ENCODE measurements at places on chromosomes 4 and X.
A peak's percentile ranks its signal among the peaks of the same experiment; 100 is the strongest.

DNA sequence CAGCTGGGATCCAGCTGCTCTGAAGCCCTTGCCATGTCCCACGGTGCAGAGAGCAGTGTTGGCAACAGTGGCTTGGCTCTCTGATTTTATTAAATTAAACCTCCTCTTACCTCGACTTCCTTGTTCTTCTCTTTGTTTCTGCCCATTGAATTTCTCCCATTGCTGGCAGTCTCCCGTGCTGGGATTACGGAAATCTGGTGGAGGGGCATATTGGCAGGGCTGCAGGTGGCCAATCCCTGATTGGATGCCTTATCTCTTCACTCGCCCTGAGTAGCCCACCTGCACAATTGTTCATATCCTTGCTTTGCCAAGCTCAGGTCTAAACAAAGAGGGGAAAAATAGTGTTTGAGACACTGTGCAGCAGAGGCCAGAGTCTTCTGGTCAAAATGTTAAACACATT, 493.9 kb downstream of the TMA16 start:
- no peak for DNase-seq

GRCh38 chrX:18353931-18354368, 538 bp downstream of the SCML2 start:
- peak; percentile 1 for DNase-seq

GRCh38 chr4:154312246-154312645, 179.4 kb downstream of the DCHS2 start:
- no peak for DNase-seq

- DNase-seq, result no peak
Measured at GRCh38 chr4:168059251-168059650, 33.1 kb upstream of the ANXA10 start.

- DNase-seq, result no peak
Measured at GRCh38 chrX:150163221-150163930, 199.7 kb upstream of the MAMLD1 start.

DNA sequence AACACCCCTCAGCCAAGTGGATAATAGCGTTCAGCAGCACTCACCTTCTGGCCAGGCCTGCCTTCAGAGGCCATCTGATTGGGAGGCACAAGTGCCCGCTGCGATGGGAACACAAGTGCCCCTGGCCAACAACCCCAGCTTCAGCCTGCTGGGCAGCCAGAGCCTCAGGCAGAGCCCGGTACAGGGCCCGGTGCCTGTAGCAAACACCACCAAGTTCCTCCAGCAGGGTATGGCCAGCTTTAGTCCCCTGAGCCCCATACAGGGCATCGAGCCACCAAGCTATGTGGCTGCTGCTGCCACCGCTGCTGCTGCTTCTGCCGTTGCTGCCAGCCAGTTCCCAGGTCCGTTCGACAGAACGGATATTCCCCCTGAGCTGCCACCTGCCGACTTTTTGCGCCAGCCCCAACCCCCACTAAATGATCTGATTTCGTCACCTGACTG, 55.9 kb upstream of the MTM1 start:
- DNase-seq, result no peak

DNA sequence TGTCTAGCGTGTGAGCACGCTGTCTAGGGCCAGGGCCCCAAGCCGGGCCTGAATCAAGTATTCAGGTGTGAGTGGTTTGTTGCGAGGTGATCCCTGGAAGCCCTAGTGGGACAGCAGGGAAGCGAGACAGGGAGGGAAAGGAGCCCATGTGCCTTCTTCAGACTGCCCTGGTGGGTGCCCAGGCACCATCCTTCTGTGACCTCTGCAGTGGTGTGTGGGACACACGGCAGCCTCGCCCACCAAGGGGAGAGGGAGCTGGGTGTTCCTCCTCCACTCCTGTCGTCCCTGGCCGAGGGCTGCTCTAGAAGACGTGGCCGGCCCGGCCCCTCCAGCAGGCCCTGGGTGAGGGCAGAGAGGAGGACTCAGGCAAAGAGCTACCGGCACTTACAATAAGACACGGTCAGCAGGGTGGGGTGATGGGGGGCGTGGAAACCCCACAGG, 47.4 kb downstream of the HTRA3 start:
- DNase-seq, result no peak

- DNase-seq, result peak; percentile 51
Measured at GRCh38 chr4:157992038-157992705, 180.7 kb downstream of the GASK1B start.

DNA sequence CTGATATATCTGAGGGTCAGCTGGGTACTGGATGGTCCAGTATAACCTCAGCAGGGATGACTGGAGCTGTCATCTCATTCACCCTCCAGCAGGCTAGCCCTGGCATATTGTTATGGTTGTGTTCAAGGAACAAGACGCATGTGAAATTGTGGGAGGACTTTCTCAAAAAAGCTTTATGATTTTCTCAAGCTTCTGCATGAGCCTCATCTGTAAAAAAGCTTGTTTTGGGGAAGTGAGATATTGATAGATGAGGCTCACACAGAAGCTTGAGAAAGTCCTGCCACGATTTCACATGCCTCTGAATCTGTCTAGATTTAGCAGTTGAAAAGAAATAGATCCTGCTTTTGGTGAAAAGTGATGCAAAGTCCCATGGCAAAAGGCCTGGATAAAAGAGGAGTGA, 93.4 kb downstream of the SPCS3 start:
- DNase-seq, result no peak

DNA sequence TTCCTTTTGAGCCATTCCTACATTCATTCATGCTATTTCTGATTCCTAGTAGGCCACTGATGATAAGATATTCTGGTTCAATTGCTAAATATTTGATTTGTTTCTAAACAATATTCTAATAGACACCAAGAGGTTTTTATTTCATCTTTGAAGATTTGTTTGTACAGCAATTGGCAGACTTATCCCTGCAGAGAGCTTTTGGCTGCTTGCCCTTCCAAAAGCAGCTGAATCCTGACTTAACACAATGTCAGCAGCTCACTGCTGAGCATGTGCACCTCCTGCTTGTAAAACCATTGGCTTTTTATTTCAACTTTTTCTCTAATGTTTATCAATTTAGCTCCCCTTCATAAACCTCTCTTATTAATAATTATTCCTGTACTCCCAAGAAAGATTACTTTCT, 45.3 kb downstream of the MMRN1 start:
- no peak for DNase-seq

- DNase-seq, result no peak
Measured at GRCh38 chr4:120293341-120293740, 226.7 kb upstream of the MAD2L1 start.

- no peak for DNase-seq
Measured at GRCh38 chrX:9765737-9766097, at the start of gene GPR143. Gene GPR143 (minus strand): TSS chrX:9765847. CDS start chrX:9765817, 30 bp downstream.

GRCh38 chrX:154004315-154004714, 15.4 kb downstream of the IRAK1 start:
- DNase-seq, result no peak

GRCh38 chr4:5118994-5119835, 67.9 kb downstream of the STK32B start:
- DNase-seq, result no peak

GRCh38 chrX:82757614-82758013, 750.5 kb upstream of the POU3F4 start:
- DNase-seq, result no peak

DNA sequence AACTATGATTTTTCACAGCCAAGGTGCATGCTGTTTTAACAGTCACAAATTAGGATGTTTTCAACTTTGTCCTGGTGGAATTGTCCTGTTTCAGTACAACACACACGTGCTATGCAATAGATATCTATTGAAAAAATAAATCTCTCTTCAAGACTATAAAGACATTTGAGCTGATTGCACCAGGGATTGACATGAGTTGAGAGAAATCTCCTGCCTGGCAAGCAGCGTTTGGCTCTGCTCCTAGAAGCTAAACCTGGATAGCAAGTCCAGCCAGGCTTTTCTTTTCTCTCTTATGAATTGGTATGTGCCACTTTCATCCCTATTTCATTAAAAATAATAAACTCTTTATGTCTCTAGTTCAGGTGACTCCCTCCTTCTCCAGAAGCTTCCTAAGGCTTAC, 16.6 kb upstream of the NPNT start:
- no peak for DNase-seq

DNA sequence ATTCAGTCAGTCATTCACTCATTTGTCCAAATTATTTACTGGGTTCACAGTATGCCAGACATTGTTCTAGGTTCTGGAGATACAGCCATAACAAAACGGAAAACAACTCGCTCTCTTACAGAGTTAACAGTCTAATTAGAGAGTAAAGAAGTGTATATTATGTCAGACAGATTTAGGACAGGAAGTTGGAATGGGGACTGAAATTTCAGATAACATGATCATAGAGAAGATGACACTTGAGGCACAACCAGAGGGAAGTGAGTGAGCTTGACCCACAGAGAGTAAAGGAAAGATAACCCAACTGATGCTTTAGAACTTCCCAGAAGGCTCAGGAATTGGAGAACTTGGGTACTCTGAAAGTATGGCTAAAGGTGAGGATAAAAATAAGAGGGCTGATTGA, 139.4 kb downstream of the ZAR1 start:
- DNase-seq, result no peak

GRCh38 chr4:139913995-139914598, 239.9 kb downstream of the MAML3 start:
- no peak for DNase-seq

DNA sequence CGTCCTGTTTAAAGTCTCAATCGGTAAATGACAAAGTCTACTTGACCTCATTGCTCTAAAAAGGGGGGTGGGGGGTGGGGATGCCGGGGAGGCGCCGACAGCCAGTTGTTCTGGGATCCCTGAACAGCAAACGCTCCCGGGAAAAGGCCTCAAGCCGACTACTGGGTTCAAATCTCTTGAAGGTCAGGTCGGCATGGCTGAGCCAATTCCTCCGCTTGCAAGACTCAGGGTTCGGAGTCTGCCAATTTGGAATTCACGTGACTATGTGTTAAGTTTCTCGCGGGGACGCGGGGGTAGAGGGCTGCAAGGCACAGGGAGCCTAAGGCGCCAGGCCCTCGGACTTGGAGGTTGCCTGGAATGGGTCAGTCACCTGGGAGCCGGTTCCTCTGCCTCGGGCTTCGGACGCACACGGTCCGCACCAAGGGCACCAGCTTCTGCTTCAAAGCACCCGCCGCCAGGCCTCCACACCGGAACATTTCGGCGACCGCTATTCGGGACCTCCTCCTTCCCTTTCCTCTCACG, 399 bp downstream of the AIFM1 start:
- no peak for DNase-seq

GRCh38 chrX:27953171-27953570, 28.1 kb downstream of the DCAF8L1 start:
- DNase-seq, result no peak

GRCh38 chr4:133467290-133467947, 318.3 kb downstream of the PCDH10 start:
- DNase-seq, result no peak

DNA sequence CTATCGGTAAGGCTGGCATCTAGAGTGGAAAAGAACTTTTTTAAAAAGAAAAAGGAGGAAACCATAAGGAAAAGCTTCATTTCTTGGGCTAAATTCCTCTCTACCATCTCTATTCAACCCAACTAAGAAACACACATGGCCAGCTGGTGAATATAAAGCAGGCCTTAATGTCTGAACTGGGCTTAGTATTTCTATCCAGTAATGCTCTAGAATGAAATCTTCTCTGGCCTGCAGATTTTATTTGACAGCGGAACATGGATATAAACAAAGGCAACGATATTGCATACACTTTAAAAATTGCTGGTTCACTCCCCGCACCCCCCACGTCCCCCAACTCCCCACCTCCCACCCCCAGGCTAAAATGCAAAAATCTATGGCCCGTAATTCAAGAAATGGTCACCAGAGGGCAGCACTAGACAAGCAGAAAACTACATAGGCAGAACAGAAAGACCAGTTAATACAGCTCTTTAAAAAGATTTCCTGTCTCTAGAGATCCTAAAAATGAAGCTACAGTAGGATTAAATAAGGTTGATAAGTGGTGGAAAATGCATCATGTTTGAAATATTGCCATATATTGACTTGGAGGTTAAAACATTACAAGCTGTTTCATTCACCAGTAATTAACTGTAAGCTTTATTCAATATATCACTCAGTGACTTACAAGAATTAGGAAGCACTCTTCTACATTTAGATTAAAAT, 155.2 kb upstream of the GALNT7 start:
- peak; percentile 64 for DNase-seq

GRCh38 chrX:133151336-133151735, 54.4 kb upstream of the USP26 start:
- no peak for DNase-seq

- DNase-seq, result no peak
Measured at GRCh38 chr4:67701517-67701850, 529 bp upstream of the UBA6 start.

DNA sequence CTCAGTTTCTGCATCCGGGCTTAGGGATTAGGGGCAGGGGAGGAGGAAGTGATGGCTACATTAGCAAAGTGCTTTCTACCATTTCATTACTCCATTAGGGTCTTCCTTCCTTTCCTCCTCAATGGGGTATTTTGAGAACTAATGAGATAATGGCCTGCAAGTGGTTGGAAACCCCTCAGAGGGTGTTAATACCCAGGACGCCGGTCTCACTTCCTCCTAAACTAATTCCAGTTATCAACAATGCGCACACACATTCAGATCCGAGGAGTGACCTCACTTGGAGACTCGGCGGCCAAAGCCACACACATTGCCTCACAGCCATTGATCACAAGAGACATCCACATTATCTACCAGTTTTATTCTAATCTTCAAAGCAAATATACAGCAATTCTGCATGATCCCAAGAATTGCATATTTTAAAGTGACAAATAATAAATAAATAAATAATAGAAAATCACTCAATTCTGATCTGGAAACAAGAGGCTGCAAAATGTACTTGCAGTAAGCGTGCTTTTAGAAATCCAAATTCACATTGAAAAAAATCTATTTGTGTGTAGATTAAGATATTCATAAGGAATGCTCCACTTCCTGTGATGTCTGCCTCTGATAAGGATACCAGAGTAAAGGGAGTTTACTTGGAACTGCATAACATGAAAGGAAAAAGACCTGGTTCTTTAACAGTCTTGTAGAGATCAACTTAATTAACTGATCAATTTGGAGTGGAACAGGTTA, 329.1 kb downstream of the FBXW7 start:
- no peak for DNase-seq

DNA sequence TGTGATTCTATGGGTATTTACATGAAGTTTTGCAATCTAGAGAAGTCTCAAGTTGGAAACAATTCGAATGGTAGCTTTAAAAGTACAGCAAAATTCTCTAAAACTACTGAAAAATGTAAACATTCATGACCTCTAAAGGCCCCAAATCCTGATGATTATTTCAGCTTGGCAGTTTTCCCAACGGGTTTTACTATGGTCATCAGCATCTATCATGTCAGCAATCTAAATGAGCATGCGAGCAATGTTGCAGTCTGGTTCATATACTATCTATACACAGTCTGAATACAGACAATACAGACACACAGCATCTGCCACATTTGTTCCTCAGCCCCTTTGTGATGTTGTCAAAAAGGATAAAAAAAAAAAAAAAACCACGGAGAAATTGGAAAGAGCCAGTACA, 790.3 kb upstream of the HTR2C start:
- no peak for DNase-seq

- DNase-seq, result no peak
Measured at GRCh38 chr4:112511093-112511802, 4.7 kb downstream of the NEUROG2 start.

GRCh38 chr4:54391104-54391503, 162.0 kb downstream of the PDGFRA start:
- no peak for DNase-seq

Measured in CD4-positive, alpha-beta T cell treated with Interleukin-10 for 1 hour (primary cell).